Dorsolateral prefrontal cortex (tissue), 122 donors: ENCODE measurements at places on chromosomes 5 and 9.
A peak's percentile ranks its signal among the peaks of the same experiment; 100 is the strongest.

DNA sequence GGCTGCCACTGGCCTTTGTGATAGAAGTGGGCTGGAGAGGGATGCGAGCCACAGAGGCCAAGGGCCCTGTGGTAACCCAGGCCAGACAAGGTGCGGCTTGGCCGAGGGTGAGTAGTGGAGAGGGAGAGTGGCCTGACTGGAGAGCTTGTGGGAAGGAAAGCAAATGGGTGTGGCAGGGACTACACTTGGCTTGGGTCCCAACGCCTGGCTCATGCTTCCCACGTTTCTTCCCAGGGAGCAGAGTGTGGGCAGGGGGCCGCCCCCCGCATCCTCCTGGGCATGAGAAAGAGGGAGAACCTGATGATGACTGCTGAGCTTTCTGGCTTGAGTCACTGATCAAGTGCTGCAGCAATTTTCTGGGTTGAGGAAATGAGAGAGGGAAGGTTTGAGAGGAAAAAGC is 95.7 kb downstream of the ANKH start:
- DNase-seq: no peak

DNA sequence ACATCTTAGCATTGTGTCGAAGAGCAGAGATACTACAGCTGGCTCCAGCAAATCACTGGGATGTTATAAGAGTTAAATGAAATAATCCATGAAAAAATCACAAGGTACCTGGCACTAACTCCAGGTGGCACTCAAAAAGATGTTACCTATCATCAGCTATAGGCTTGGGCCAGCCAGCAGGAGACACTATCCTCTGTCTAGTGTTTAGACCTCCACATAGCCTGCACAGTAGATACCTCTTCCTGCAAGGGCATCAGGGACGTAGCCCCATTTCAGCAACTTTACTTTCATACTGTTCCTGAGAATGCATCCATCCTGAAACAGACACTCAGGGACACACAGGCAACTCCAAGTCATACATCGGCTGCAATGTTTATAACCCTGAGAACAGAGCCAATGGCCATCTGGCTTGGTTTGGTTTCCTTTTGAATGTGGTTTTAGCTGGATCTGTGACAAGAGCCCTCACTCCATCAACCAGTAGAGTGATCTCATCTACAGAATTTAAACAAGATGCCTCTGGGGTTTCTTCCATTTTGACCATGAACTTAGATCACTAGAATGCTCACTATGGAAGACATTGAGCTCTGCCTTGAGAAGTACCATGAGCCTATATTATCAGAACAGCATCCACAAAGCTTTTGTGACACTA is 69.9 kb downstream of the TLE1 start:
- no peak for DNase-seq

DNA sequence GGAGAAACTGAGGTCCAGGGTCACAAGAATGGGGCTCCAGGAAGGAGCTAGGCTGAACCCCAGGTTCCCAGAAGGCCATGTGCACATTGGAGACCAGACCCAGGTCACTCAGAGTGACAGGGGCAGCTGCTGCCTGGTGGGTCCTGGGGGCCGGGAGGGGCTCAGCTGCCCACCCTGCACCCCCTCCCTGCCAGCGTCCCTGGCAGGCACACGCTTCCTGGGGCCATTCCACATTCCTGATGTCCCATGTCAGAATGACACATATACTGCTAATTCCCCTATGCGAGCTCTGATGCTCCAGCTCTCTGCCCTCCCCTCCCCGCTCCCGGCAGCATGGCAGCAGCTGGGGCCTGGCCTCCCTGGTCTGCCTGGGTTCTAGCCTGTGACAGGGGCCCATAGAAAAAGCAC is 14.0 kb downstream of the FGFR4 start:
- DNase-seq: no peak

DNA sequence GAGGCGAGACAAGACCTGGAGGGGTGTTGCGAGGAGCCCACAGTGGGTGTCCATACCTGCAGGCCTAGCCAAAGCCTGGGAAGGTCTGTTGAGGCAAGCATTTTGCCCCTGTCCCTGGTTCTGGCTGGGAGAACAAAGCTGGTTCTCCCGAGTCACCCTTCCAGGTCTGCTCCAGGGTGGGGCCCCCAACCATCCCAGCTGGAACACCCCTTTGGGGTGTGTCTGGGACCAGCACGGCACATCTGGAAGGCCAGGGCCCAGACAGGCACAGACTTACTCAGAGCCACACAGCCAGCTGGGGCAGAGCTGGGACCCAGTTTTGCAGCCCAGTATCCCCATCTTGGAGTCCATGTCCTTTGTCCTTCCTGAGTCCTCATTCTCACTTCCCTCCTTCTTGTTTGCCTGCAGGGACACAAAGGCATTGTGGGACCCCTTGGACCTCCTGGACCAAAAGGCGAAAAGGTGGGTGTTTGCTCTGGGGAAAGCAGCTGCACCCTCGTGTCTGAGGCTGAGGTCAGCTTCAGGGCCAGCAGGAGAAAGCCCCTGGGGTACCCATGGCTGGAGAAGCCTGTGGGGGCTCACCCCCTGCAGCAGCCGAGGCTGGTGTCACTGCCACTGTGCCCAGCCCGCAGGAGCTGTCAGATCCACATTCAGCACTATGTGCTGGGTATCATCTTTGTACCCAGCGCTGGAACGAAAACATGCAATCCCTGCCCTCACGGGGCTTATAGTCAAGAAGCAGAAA is 38.4 kb upstream of the ORM1 start:
- peak; percentile 23 for DNase-seq

- DNase-seq: no peak
These were observed 553.5 kb upstream of the MEF2C start for GRCh38 chr5:89436464-89436863.

GRCh38 chr5:142013734-142014521 is 1.1 kb upstream of the GNPDA1 start:
- DNase-seq: no peak

GRCh38 chr9:35288778-35289177 is 127.0 kb downstream of the UNC13B start:
- no peak for DNase-seq

GRCh38 chr5:110195288-110195687 is 505.6 kb downstream of the MAN2A1 start:
- DNase-seq: no peak

- no peak for DNase-seq
These were observed 6.1 kb upstream of the ADGRD2 start for GRCh38 chr9:124444166-124444565.

GRCh38 chr5:40374853-40375252 is 304.9 kb upstream of the PTGER4 start:
- DNase-seq: no peak

- no peak for DNase-seq
These were observed 1.3 kb upstream of the LCN12 start for GRCh38 chr9:136950656-136951276.

- DNase-seq: no peak
These were observed 720.7 kb downstream of the TLE1 start for GRCh38 chr9:80968611-80969010.

GRCh38 chr5:60703944-60704343 is 4.0 kb upstream of the DEPDC1B start:
- DNase-seq: no peak

DNA sequence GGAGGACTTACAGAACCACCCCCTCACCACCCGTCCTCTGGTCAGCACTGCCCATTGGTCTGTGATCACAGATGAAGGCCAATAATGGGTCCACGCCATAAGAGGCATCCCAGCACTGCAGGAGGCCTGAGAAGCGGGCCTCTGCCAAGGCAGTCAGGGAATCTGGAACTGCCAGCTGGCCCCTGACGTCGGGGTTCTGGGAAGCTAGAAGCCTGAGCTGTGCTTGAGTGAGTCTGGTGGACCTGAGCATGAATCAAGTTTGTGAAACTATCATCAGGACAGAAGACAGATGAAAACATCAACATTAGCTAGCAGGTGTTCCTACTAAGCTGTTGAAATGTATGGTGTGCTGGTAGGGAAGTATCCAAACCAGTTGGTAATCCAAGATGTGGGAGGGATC is 7.8 kb downstream of the ANGPTL2 start:
- no peak for DNase-seq

GRCh38 chr5:16464231-16464630 is 1.4 kb downstream of the ZNF622 start:
- no peak for DNase-seq

DNA sequence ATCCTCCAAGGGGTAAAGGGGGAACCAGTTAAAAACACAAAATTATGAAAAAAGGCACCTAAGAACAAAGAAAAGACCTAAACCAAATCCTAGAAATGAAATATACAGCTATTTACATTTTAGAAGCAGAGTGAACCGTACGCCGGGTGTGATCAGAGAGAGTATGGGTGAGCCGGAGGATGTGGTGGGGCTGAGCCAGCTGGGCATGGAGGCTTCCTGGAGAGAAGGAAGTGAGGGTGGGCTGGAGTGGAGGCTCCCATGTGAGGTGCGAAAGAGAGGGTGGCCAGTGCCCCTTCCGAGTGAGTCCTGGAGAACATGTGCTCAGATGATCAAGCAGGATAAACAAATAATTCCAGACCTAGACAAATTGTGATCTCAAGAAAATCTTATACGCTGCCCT is 111.6 kb downstream of the CACNA1B start:
- peak; percentile 15 for DNase-seq

DNA sequence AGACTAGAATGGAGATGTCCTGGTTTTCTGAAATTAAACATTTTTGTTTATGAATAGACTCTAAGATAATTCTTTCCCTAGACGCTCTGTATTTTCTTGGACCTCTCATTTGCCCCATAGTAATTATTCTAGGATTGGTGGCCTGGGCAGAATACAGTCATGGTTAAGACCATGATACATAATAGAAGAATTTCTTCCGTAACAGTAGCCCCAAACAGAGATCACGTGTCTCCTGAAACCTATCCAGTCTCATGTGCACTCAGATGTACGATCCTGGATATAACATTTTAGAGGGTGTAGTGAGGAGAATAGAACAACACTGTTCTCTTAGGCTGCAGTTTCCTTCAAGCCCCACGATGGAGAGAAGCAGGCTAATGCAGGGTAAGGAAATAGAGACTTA is 22.3 kb downstream of the PCDHAC2 start:
- DNase-seq: no peak

DNA sequence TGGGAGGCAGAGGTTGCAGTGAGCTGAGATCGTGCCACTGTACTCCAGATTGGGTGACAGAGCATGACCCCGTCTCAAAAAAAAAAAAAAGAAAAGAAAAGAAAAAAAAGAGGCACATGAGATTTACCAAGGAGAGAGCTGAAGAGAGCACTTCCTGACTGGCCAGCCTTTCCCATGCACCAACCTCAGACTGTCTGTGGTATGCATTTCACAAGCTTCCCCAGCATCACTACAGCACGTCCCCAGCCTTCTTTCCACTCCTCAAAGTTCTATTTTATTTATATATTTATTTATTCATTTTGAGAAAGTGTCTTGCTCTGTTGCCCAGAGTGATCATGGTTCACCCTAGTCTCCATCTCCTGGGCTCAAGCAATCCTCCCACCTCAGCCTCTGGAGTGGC is 13.6 kb upstream of the FUBP3 start:
- DNase-seq: no peak

- DNase-seq: no peak
These were observed 5.4 kb upstream of the HMHB1 start for GRCh38 chr5:143806579-143806978.
